ENCODE measurements at places on chromosomes 4 and X.

- DNase-seq: no peak
Measured at GRCh38 chrX:14932136-14932535, 58.9 kb downstream of the MOSPD2 start.

DNA sequence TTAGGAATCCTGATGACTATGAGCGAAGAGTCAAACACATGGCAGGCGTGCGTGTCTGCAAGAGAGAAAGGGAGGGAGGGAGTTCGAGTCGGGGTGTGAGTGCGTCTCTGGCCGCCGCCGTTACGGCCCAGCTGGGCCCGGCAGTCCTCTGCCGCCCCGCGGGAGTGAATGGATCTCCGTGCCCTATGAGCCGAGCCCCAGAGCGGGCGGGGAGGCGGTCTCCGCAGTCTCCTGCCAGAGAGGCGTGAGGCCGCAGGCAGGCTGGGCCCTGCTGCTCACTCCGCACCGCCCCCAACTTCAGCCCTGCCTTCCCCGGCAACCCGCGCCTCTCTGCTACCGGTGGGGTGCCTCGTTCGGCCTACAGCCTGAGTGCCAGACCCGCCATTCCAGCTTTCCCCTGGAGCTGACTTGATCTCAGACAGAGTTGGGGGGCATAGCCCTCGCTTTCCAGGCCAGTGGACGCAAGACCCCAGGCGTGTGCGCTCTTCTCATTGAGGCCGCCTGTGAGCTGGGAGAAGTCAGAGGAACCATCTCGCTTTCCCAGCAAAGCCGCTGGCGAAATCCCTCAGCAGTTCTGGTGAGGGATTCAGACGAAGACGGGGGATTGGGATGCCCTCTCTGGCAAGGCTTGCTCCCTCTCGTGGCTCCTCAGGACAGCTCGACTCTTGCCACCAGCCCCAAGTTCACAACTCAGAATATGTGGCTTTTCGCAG, 1.4 kb downstream of the SLC16A2 start:
- DNase-seq: peak; percentile 86

DNA sequence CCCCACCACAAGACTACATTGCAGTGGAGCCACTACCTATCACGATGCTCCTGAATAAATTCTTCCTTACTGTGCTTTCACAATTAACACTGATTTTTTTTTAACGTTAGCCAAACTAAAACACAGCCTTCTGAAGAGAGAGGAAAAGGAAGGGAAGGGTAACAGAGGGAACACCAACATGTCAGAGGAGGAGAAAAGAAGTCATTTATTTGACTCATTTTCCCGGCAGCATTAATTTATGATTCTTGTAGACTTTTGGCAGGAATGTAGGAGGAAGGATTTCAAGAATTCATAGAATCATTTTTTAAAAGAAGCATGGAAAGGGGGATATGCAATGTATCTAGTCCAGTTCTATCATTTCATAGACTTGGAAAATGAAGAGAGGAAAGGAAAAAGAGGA, 74.3 kb upstream of the IQCM start:
- DNase-seq: no peak

GRCh38 chrX:125436855-125437254, 117.2 kb downstream of the TEX13C start:
- no peak for DNase-seq

DNA sequence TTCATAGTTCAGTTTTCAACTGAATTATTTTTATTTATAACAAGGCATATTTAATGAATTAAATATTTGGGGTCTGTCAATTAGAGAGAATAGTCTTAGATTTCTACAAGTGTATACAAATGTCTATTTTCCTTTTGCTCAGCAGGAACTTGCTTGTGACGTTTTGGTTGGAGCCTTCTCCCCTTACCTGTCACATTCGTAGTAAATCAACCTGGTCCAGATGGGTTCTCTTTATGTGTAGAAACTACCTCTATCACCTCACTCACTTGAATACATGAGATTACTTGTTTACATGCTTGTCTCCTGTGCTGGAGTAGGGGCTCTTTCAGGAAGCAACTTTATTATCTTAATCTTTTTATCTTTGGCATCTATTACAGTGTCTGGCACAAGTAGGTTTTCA, 938.3 kb upstream of the IGFBP7 start:
- no peak for DNase-seq

GRCh38 chrX:84479086-84479485, 23.2 kb downstream of the HDX start:
- no peak for DNase-seq

GRCh38 chr4:26870576-26871262, 10.1 kb downstream of the STIM2 start:
- DNase-seq: no peak

GRCh38 chr4:40557736-40558135, 71.9 kb downstream of the RBM47 start:
- no peak for DNase-seq

GRCh38 chrX:1246816-1247215, 21.8 kb upstream of the CSF2RA start:
- peak; percentile 92 for DNase-seq

DNA sequence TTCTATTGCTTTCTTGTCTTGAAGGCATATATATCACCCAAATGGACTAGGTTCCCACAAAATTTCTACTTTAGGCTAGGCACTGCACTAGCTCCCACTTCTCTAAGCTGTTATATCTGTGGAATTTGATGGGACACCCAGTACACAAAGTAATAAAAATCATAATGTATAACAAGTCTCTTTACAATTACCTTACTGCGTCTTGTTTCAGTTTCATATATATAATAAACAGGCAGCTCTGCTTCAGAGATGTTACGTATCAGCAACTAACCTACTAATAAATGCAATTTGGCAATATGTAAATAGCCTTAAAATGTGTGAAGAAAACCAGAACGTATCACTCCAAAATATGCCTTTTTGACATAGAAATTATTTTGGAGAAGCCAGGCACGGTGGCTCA, 42.0 kb upstream of the UGDH start:
- DNase-seq: no peak

DNA sequence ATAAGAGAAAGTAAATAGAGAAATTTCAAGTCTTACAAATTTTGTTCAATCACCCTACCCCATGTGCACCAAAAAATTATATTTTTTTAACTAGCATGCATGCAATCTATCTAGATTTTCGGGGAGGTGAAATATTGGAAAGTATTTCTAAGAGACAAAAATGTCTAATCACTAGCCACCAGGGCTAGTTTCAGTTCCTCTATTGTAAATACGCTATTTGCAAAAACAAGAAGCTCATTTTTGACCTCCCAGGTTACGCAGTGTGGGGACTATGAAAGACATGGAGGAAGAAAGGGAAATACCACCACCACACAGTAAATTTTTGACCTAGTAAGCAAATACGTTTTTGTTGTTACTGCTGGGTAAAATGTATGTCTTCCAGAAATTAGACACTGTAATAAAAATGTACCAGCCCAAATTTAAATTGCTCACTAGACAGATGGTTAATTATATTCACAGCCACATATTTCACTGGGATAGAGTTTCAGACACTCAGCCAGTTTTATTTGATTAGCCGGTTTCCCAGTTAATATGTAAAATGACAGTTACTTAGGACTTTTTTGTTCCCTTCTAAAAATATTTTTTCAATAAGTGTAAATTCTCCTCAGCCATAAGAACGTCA, 2.2 kb downstream of the NEXMIF start:
- no peak for DNase-seq

GRCh38 chr4:139315221-139315675, 13.0 kb upstream of the NDUFC1 start:
- no peak for DNase-seq

DNA sequence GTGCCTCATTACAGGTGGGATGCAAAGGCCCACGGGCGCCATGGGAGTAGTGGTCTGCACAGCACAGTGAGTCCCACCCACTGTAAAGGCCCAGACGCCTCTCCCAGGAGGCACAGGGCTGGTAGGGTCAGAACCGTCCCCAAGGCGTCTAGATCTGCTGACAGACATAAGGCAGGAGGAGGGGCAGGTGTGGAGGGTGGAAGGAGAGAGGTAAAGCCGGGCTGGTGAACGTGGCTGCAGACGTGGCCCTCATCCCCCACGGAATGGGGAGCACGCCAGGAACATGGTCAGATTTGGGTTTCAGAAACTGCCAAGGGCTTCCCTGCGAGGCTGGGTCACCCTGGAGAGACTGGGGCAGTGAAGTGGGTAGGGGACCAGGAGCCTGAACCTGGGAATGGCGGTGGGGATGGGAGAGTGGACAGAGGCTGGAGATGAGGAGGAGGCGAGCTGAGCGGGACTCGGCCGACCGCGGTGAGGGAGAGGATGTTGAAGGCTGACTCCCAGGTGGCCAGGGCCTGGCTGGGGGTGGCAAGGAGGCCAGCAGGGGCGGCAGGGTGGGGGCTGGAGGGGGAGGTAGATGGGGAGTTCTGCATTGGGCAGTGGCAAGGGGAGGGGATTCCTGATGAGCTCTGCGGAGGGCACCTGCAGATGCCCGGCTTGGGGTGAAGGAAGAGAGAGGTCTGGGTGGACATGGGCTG, 184.9 kb downstream of the AFAP1 start:
- DNase-seq: no peak

DNA sequence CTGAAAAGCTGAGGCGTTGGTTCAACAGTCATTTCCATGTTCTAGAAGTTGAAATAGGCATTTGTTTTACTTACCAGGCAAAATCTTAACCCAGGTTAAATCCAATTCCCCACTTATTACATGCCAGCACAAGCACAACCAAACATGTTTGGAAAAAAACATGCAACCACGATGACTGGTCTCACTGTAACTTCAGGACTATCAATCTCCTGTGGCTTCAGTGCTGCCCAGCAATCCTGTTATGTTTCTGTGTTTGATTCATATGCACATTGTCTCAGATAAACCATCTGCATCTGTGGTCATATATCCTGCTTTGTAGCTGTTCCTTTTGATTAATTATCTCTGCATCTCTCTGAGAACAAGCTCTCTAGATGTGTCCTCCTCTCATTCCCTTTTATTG, 28.3 kb downstream of the PRDM8 start:
- no peak for DNase-seq

DNA sequence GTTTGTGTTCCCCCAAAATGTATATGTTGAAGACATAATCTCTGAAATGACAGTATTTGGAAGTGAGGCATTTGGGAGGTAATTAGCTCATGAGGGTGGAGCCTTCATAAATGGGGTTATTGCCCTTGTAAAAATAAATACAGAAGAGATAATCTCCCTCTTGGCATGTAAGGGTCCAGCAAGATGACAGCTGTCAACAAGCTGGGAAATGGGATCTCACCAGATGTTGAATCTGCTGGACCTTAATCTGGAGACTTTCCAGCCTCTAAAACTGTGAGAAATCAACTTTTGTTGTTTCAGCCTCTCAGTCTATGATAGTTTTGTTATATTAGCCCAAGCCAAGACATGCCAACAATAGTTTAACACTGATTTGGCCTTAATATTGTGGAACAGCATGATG, 438.2 kb upstream of the PCDH7 start:
- DNase-seq: no peak

DNA sequence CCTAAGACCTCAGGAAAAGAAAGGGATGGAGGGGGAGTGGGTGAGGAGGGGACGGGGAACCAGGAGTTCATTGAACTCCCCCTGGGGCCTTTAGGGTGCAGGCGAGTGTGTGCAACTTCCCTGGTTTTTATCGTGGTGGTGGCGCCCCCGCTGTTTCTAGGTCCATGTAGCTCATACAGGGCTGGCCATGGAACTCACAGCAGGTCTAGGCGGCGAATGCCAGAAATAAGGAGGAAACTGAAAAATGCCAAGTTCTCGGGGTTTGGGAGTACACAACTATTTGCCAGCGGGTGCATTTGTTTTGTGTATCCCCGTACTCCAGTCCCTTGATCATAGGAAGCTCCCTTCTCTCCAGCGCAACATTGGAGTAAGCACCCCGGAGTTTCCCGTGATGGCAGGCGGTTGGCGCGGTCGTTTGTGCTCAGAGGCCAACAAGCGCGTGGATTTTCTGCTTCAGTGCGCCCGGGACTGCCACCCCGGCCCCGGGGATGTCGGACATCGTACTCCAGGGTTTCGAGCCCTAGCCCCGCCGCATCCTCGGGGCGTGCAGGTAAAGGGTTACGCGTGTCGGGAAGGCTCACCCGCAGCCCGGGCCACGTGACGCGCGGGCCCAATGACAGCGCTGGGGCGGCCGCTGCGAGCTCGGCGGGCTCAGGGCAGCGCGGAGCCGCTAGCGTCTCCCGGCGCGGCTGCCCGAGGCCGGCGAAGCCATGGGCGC, 208.9 kb downstream of the NWD2 start:
- no peak for DNase-seq

- no peak for DNase-seq
Measured at GRCh38 chr4:182695842-182696241, 221.3 kb downstream of the DCTD start.

- no peak for DNase-seq
Measured at GRCh38 chr4:22500128-22500611, 15.7 kb downstream of the ADGRA3 start.

- no peak for DNase-seq
Measured at GRCh38 chrX:20244931-20245330, 21.8 kb downstream of the RPS6KA3 start.

DNA sequence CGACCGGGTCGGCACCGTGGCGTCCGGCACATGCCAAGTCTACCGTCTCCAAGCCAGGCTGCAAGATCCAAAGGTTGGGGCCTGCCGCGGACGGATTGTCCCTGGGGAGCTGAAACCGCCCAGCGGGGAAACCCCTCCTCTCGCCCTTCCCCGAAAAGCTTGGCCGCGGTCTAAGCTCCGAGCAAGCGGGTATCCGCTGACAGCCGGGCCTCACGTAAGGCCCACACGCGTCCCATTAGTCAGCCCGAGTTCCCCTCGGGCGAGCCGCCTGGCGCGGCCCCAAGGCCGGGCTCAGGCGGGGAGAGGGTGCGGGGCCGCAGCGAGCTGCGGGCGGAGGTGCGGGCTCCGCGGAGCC, 6.8 kb upstream of the BCOR start:
- no peak for DNase-seq

DNA sequence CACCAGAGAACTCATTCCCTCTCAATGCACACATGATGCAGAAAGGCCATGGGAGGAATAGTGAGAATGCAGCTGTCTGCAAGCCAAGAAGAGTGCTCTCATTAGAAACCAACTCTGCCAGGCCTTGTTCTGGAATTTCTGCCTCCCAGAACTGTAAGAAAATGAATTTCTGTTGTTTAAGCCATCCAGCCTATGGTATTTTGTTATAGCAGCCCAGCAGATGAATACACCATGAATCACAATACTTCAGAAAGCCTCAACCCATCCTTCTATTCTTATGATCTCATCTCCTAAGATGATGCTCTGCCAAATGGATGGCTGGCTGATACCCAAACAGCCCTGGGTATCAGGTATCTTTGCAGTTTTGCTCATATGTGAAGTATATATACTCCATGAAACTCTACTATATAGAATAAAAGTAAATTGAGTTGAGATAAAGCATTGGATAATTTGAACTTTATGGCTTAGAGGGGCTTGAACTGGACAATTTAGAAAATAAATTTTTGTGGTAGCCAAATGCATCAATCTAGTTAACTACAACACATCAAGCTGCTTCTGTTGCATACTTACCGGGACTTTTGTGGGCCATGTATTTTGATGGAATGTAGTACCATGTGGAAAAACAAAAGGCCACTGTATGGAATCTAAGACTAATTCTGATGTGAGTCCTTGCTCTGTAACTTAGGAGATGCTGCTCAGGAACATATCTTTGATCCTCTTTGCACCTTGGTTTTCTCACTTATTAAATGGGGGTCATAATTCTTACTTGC, 245.9 kb downstream of the HS3ST1 start:
- DNase-seq: no peak
